ENCODE measurements at places on chromosomes 6 and 20.

GRCh38 chr6:16124198-16125180 lies 4.4 kb upstream of the MYLIP start:
- DNase-seq: no peak

DNA sequence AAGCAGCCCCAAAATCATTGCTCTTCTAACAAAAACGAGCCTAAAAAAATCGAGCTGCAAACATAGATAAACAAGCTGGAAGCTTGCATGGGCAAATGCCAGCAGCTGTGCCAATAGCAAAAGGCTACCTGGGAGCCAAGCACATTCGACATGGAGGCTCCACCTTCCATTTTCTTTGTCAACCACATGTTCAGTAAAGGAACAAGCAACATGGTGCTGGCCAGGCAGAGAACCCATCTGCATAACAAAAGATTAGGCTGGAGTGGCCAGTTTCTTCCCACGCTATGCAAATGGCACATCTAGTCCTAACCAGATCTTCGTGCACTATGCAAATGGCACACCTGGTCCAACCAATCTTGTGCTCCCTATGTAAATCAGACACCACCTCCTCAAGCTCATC lies 110.5 kb downstream of the KIF16B start:
- no peak for DNase-seq

- no peak for DNase-seq
Observed at GRCh38 chr20:32742322-32743236, 688 bp downstream of the COMMD7 start.

- DNase-seq: peak; percentile 46
Observed at GRCh38 chr20:17533396-17533795, 2.2 kb upstream of the BFSP1 start.

GRCh38 chr6:33064723-33065122 lies 8.7 kb downstream of the HLA-DPA1 start:
- DNase-seq: no peak

- DNase-seq: no peak
Observed at GRCh38 chr6:55276745-55277530, 50.3 kb upstream of the GFRAL start.

GRCh38 chr20:11783102-11783850 lies 134.4 kb upstream of the BTBD3 start:
- no peak for DNase-seq

GRCh38 chr20:24663496-24663895 lies 194.1 kb downstream of the SYNDIG1 start:
- no peak for DNase-seq

DNA sequence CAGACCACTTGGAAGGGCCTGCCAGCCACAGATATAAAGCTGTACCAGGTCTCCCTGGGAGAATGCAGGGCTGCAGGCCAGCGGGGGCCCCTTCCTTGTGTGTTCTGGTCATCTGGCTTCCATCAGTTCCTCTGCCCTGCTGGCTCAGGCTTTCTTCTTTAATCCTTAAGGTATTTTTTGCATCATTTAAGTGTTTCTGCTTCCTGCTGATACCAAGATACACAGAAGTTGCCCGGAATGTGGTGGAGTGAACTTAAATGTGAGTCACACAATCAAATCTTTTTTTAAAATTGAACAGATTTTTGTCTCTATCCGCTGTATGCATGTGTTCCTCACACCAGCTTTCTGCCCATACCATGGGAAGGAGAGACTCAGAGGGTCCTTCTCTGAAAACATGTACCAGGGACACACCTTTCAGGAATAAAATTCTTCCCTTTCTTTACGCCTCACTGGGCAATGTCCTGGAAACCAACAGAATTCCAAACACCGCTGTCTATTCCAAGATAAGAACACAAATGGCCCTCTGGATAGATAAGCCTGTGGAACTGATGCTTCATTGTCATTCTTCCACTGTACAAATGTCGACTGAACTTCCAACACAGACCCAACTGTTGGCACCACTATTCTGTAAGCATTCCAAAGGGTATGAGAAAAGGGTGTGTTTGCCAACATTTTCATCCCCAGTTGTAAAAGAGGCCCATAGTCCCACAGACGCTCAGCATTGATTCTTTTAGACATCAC lies 206.2 kb upstream of the MYLIP start:
- DNase-seq: no peak

- DNase-seq: no peak
Observed at GRCh38 chr6:43499028-43499815, 10.9 kb downstream of the LRRC73 start.

- no peak for DNase-seq
Observed at GRCh38 chr6:95879856-95880255, 135.9 kb upstream of the FUT9 start.

GRCh38 chr6:10478187-10479040 lies 42.7 kb upstream of the GCNT2 start:
- peak; percentile 45 for DNase-seq

GRCh38 chr6:111603685-111604084 lies 2.0 kb downstream of the TRAF3IP2 start:
- DNase-seq: no peak

GRCh38 chr6:78489874-78490273 lies 377.5 kb upstream of the IRAK1BP1 start:
- DNase-seq: no peak

- no peak for DNase-seq
Observed at GRCh38 chr6:81169166-81169565, 583.3 kb downstream of the TENT5A start.

DNA sequence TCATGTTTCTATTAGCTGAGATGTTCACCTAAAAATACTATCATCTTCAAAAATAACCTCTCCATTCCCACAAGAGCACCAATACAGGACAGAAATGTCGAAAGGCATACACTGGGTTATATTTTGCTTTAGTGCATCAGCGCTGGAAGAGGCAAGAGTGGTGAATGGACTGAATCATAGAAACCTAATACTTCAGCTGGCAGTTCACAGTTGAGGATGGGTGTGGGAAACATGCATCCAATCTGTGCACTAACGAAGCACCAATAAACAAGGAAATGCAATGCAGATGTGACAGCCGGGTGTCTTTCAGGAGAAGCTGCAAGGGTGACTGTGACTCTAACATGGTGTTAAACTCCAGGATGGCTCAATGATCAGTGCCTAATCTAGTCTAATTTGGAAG lies 365.8 kb downstream of the ESR1 start:
- no peak for DNase-seq

GRCh38 chr6:79226660-79227059 lies 7.8 kb downstream of the HMGN3 start:
- no peak for DNase-seq

GRCh38 chr6:168061269-168062210 lies 17.5 kb downstream of the FRMD1 start:
- no peak for DNase-seq

DNA sequence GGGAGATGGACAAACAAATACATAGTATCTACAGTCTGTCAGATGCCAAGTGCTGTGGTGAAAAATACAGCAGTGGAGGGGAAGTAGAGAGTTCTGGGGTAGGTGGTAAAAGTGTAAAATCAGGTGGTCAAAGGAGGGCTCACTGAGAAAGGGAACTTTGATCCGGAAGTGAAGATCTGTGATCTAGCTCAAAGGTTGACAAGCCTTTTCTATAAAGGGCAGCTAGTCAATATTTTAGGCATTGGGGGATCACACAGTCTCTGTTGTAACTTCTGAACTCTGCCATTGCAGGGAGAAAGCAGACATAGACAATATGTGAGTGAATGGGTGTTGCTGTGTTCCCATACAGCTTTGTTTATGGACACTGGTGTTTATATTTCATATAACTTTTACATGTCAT lies 38.6 kb downstream of the SH3BGRL2 start:
- no peak for DNase-seq

DNA sequence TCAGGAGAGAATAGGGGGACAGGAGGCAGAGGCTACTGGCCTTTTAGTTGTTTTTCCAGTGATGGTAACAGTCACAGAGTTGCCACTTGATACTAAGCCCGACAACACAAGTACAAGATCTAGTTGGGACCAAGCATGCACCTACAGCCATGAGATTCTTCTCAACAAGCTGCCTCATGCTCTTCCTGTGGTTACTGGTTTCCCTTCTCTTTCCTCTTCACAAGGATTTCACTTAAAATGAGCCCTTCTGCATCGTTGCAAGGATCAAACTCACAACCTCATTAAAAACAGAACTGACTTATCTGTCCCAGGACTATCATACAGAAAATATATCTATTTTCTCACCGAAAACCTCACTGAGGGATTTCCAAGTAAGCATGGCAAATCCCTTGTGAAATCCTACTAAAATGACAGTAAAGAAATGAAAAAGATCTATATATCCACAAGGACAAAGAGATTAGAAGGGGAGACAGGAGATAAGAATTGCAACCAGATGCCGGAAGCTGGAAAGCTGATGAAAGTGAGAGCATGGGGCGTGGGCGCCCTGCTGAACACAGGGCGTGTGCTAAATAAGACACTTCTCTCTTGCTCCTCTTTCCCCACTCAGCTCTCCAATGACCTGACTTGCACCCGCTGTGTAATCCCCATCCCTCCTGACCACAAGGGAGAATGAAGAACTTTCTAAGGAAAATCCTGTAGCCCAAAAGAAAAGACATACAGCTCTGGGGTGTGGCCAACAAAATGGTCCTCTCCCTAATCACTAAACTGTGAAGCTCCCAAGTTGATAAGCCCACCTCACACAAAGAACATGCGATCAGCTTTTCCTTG lies 13.4 kb downstream of the MTFR2 start:
- DNase-seq: no peak

DNA sequence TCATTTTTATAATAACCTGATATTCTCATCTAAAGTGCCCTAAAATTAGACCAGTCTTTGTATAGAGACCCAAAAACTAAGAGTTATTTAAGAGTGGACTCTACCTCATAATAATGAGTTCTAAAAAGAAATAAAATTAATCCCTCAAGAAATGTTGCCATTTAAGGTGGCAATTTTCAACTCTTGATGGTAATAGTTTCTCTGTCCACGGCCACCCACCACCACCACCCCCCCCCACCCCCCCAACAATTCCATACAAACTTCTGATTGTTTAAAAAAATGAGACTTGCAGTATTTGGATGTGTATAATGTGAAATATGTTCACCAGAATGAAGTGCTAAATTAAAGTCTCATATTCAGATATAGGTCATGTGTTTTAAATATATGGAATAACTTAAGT lies 2.4 kb downstream of the MAP7 start:
- DNase-seq: no peak

DNA sequence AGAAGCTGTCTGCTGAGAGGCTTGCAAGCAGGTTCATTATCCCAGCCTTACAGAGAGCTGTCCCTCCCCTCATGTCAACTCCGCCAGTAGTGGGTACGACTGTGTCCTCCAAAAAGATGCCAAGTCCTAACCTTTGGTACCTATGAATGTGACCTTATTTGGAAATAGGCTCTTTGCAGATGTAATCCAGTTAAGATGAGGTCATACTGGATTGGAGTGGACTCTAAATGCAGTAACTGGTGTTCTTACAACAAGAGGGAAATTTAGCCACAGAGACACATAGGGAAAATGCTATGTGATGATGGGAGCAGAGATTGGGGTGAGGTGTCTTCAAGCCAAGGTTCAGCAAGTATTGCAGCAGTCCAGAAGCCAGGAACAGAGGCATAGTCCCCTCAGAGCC lies 90.8 kb upstream of the FOXP4 start:
- DNase-seq: no peak

DNA sequence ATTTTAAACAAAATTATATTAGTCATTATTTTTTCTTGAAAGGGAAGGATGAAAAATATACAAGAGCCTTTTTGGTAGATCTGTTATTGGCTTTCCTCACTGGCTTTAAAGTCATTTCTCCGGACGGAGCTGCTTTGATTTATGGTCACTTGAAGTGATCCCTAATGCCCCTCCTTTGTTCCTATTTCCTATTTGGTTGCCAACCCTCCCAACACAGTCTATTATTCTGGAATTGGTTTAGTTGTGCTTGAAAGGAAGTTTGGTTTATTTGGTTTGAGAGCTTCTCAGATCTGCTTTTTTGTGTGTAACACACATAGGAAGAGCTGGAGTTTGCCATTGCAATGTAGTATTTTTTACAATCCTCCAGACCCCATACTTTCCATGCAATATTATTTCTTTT lies 347.9 kb downstream of the RFPL4B start:
- DNase-seq: no peak

DNA sequence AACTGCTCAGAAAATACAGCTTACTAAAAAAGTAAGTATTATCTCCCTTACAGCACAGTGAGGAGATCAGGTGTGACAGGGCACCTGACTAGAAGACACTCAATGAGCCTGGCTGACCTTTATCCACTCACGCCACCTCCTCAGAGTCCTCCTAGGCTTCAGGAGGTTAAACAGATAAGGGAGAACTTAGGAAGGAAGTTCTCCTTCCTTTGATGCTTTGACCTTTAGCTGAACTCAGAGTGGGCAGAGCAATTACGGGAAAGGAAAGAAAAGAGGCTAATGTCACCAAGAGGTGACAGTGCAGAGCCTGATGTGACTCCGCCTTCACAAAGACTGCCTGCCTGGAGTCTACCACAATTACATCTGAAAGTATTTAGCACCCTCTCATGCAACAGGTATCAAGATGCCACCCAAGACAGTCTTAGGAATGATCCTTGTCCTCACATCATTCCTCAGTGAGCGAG lies 36.7 kb downstream of the MAN1A1 start:
- DNase-seq: peak; percentile 49

GRCh38 chr6:134247844-134248580 lies 69.9 kb downstream of the SGK1 start:
- no peak for DNase-seq

- no peak for DNase-seq
Observed at GRCh38 chr6:66865771-66866170, 1158.7 kb upstream of the EYS start.

GRCh38 chr20:38211200-38212097 lies 46.4 kb upstream of the TGM2 start:
- no peak for DNase-seq

DNA sequence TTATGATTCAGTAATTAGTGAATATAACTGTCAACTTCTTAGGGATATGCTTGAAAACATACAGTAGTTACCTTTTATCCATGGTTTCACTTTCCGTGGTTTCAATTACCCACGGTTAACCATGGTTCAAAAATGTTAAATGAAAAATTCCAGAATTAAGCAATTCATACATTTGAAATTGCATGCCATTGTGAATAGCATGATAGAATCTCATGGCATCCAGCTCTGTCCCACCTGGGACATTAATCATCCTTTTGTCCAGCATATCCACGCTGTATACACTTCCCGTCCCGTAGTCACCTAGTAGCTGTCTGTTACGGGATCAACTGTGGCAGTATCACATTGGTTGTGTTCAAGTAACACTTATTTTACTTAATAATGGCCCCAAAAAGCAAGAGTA lies 781.7 kb upstream of the CITED2 start:
- no peak for DNase-seq

DNA sequence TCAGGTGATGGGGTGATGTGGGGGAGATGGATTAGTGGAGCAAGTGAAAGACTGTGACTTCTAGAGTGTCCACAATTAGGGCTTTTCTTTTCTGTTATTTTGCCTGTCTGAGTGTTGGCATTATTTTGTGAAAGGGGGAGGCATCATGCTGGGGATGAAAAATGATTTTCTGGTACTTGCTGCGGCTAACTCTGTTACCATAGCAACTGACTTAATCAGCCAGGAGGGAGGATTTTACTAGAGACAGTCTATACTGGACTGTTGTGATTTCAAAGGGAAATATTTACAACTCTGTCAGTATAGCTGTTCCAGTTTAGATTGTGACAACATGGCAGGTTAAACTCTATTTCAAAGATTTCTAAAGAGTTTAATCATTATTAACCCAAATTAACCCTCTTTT lies 30.4 kb upstream of the MRAP2 start:
- DNase-seq: no peak

Measured in CD14-positive monocyte (primary cell).